ENCODE measurements at places on chromosomes 4 and X.

DNA sequence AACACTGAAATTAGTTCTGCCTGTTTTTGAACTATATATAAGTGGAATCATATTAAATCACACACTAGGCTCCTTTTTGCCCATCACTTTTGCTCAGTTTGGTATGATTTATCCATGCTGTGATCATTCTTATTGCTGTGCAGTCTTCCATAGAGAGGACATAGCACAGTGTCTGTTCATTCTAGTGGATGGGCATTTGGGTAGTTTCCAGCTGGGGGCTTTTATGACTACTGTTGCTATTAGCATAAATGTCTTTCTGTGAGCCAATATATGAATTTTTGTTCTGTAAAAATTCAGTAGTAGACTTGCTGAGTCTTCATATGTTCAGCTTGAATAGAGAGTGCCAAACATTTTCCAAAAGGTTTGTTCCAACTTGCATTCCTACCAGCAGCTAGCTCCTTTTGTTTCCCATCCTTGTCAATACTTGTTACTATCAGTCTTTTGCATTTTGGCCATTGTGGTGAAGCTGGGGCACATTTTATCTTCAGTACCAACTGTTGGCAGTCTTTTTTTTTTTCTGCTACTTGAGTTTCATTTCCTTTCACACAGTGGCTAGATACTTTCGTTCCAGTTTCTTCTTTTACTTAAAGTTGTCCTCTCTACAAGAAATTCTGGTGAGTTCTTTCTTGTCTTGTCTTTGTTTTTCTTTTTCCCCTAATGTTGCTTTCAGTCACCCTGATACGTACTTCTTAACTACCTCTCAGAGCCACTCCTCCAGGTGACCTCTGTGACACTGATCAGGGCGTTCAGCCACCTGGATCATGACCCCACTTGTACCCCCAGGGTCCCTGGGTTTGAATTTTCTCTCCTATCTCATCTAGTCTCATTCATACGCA, 87.0 kb downstream of the ANXA3 start:
- no peak for DNase-seq

GRCh38 chr4:185987961-185988627, 80.9 kb upstream of the TLR3 start:
- no peak for DNase-seq

DNA sequence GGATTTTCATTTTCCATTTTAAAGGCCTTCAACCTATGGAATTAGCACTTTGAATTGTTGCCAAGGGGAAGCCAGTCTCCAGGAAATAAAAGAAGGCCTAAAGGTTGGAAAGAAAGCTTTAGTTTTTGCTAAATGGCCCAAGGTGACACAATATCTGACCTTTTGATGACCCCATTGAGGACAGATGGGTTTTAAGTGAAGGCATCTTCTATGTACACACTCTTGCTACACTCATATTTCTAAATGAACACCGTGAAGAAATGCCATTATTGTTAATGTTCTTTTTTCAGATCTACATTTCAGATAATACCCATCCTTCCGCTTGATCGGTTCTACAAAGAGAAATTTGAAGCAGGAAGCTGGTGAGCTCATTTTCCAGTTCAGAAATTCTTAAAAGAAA, 162.8 kb upstream of the POU3F4 start:
- no peak for DNase-seq

GRCh38 chr4:3936184-3936583, 170.0 kb downstream of the ADRA2C start:
- no peak for DNase-seq
